ENCODE measurements at places on chromosomes 3 and 15.
A peak's percentile ranks its signal among the peaks of the same experiment; 100 is the strongest.

DNA sequence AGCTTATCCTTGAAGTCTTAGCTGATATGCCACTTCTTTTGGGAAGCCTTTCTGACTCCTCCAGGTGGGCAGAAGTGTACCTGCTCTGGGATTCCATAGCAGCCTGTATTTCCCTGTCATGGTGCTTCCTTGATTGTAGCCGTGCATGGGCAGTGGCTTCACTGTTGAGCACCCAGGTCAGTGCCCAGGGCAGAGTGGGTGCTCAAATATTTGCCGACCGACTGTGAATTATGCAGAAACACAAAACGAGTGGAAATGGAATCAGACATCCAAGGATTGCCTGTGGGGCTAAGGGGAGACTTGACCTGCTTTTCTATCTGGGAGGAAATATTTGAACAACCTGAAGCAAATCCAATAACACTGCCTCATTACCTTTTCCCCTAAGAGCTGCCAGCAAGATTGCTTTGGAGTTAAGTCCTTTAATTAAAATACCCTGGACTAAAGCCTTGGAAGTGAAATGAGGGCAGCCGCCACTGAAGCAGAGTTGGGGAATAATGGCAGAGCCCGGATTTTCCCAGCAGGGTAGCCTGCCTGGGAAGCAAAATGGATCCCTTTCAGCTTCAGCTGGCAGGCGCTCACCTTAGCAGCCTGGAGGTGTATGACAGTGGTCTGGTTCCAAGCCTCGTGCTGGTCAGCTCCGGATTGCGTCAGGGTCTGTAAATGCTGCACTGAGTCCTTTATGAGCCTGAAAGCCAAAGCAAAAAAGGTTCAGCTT, 14.9 kb downstream of the ACOX2 start:
- no peak for DNase-seq

- DNase-seq, result no peak
Observed at GRCh38 chr3:55661571-55661970, 174.5 kb upstream of the WNT5A start.

DNA sequence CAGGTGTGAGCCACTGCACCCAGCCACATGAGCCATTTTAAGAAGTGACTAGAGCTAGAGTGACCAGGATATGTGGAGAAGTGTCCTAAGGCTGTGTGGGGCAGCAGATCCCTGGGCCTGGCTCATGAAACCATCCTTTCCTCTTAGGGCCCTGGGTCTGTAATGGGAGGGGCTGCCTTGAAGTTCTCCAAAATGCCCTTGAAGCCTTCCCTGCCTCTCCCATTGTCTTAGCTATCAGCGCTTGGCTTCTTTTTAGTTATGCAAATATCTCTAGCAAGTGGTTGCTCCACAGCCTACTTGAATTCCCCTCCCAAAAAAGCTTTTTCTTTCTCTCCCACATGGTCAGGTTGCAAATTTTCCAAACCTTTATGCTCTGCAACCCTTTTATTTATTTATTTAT, 112.4 kb upstream of the SPATA16 start:
- DNase-seq, result no peak

DNA sequence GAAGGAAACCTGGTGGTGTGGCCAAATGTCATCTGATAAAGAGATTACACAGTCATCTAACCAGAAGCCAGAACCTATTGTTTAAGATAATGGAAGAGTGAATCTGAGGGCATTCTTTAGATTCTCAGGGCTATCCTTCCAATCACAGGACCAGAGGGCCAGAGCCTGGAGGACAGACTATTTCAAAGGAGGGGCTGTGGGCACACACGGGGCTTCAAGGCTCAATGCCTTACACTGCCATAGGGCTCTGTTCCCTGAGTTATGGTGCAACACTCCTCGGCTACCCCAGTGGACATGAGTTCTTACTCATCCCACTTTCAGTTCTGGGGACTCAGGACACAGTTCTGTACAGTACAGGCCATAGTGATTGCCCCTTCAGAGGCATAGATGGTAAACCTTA, 343.9 kb upstream of the ALCAM start:
- no peak for DNase-seq

DNA sequence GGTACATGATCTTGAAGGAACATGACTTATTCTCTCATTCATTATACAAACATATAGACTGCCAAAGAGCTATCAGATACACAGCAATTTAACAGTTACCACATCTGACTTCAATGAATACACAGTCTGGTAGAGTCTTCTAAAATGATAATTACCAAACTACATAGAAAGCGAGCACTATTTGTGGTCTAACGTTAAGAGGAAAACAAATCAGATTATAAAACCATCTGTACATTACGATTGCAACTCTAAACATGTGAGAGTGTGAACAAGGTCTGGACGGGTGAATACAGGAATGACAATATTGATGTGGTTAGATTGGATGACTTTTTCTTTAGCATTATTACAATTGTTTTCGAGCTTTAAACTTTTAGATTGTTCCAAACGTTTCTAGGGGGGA, 16.3 kb downstream of the CX3CR1 start:
- no peak for DNase-seq

DNA sequence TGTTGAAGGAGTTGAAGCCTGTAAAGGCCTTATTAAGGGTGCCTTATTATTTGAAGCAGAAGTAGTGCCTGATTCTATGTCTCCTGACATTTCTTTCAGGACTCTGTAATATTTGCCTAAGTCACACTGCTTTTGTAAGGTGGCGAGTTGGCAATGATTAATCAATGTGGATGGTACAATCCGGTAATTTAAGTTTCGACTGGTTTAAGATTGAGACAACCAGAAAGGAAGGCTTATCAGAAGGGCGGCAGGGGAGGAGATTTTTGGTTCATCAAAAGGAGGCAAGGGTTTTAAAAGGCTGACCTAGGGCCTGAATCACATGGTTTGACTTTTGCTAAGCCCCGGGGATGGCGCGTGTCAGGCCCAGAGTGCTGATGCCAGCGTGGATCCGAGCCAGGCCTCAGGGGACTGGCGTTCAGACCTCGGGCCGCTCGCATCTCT, 830 bp upstream of the RNF13 start:
- DNase-seq, result no peak

- no peak for DNase-seq
Observed at GRCh38 chr3:38454884-38455638, 1.4 kb downstream of the ACVR2B start.

- DNase-seq, result no peak
Observed at GRCh38 chr15:98943051-98943508, 64.5 kb downstream of the PGPEP1L start.

DNA sequence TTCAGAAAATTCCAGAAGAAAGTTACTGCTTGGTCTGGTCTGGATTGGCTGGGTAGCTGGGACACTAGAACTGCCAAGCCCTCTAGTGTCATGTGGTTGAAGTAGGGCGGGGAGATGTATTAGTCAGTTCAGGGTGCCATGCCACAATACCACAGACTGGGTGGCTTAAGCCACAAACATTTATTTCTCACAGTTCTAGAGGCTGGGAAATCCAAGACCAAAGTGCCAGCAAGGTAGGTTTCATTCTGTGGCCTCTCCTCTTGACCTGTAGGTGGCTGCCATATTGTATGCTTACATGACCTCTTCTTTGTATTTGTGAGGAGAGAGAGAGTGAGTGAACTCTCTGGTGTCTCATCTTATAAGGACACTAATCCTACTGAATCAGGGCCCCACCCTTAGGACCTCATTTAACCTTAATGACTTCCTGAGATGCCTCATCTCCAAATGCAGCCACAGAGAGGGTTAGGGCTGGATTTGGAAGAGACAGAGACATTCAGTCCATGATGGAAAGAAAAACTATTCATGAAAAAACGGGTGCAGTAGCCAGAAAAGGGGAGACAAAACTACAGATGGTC, 18.1 kb upstream of the ZSCAN2 start:
- no peak for DNase-seq

DNA sequence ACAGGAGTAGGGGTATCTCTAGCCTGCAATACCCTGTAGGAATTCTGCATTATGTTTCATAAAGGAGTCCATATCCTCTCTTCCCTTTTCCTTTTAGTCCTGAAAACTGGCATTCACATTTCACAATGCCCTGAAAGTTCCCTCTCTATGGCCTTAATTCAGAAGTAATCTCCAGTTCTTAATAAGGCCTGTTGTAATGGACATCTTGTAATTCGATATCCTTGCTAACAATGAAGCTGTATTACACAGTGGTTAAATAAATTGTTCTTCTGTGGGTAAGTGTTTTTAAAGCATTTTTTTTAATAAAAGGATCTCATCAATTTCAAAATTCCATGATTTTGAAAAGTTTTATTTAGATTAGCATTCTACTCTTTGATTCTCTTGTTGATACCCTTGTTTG, 34.3 kb upstream of the NEO1 start:
- no peak for DNase-seq

- DNase-seq, result peak; percentile 86
Observed at GRCh38 chr3:5011555-5012256, 32.5 kb downstream of the BHLHE40 start.

DNA sequence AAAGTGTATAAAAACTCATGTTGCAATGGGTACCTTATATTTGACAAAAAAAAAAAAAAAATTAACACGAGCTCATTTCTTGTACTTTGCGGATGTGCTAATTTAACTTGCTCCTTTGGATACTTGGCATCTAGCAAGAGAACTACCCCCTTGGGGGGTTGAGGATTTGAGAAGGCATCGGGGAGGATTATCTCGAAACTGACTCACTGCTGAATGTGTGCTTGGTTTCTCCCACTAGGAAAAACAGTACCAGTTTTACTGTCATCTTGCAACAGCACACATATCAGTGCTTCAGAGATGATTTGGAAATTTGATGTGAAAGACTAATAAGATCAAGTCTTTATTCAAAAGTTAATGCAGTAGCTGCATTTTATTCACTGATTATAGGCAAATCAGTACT, 891 bp downstream of the EXOG start:
- DNase-seq, result no peak

DNA sequence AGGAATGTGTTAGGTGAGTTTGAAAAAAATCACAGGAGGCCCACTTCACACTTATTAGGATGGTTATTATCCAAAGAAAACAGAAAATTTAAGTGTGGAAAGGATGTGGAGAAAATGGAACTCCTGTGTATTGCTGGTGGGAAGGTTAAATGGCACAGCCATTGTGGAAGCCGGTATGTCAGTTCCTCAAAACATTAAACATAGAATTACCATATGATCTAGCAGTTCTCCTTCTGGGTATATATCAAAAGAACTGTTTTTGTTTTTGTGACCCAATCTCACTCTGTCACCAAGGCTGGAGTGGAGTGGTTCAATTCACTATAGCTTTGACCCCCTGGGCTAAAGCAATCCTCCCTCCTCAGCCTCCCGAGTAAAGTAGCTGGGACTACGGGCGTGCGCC, 10.4 kb upstream of the ZFYVE19 start:
- no peak for DNase-seq

DNA sequence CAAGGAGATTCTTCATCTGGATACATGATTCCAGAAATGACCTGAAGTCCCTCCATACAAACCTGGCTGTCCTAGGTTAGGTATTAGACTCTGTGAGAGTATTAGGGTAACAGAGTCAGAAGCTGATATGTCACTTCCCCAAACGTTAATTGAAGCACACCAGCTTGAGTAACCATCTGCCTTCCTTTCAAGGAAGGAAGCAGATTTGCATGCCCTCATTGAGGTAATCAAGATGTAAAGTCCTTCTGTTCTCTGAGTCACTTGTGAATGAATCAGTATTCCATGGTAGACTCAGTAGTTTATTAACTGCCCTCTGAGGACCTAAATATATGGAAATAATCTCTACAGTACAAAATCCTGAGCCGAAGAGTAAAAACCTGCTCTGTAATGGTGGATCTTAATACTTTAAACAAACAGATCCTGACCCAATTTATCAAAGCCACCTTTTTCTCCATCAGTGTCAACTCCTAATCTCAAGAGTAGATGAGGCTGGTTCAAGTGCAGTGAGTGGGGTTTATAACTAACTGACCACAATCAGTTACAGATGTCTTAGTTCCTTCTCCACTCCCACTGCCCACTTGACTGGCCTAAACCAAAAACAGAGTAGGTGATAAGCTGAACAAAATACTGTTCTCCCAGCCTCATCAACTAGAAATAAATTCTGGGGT, 246.2 kb upstream of the CHRM5 start:
- peak; percentile 75 for DNase-seq

GRCh38 chr15:52368402-52368801, 72.8 kb upstream of the MYO5C start:
- no peak for DNase-seq

DNA sequence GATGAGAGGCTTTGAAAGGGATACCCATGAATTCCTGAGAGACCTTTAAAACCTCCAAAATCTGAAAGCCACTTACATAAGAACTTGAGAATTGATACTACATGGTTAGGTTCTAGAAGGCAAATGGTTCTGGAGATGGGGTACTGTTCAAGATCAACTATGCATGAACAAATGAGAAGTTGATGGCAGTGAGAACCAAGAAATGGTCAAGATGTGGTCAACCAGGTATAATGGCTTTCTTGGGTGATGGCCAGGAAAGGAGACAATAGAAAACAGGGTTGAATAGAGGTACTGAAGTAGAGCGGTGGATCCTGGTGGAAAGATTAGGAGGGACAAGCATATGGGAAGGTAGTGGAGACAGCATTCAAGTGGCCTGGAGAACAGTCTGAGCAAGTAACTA, 200.4 kb downstream of the RBMS3 start:
- DNase-seq, result no peak

DNA sequence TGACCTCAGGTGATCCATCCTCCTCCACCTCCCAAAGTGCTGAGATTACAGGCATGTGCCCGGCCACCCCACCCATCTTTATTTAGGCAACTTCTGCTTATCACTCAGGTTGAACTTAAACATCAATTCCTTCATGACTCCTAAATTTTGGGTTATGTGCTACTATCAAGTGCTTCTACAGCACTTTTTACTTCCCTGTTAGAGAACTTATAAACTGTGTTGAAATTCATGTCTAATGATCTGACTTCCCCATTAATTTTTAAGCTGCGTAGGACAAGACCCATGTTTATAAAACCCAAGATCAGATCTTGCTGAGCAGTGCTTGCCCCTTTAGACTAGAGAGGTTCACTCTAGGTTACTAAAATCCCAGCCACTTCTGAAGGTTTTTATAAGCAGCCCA, 266.2 kb upstream of the TPRG1 start:
- no peak for DNase-seq

- no peak for DNase-seq
Observed at GRCh38 chr15:80260551-80260950, 8.5 kb upstream of the CTXND1 start.

GRCh38 chr3:124777762-124778470, 47.7 kb downstream of the UMPS start:
- DNase-seq, result no peak

GRCh38 chr3:179299316-179299715, 23.5 kb upstream of the ZNF639 start:
- DNase-seq, result no peak

DNA sequence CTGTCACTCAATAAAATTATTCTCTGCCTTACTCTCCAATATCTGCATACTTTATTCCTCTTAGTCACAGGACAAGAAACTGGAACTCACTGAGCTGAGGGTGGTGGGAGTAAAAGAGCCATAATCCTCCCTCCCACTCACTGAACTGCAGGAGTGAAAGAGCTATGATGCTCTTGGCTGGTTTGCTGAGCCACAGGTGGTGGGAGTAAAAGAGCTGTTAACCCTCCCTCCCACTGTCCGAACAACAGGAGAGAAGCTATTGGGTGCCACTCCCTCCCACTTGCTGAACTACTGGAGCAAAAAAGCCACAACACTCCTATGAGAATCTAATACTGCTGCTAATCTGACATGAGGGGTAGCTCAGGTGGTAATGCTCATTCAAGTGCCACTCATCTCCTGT, 391.0 kb downstream of the NSUN3 start:
- DNase-seq, result no peak
